AG09319 (cell line): ENCODE measurements at places on chromosomes 5 and 9.

GRCh38 chr9:91660521-91660920 lies 236.9 kb upstream of the NFIL3 start:
- DNase-seq = no peak

GRCh38 chr5:165497707-165498106 lies 1992.3 kb downstream of the MAT2B start:
- no peak for DNase-seq

- no peak for DNase-seq
Measured at GRCh38 chr9:14277244-14277643, 36.7 kb downstream of the NFIB start.

DNA sequence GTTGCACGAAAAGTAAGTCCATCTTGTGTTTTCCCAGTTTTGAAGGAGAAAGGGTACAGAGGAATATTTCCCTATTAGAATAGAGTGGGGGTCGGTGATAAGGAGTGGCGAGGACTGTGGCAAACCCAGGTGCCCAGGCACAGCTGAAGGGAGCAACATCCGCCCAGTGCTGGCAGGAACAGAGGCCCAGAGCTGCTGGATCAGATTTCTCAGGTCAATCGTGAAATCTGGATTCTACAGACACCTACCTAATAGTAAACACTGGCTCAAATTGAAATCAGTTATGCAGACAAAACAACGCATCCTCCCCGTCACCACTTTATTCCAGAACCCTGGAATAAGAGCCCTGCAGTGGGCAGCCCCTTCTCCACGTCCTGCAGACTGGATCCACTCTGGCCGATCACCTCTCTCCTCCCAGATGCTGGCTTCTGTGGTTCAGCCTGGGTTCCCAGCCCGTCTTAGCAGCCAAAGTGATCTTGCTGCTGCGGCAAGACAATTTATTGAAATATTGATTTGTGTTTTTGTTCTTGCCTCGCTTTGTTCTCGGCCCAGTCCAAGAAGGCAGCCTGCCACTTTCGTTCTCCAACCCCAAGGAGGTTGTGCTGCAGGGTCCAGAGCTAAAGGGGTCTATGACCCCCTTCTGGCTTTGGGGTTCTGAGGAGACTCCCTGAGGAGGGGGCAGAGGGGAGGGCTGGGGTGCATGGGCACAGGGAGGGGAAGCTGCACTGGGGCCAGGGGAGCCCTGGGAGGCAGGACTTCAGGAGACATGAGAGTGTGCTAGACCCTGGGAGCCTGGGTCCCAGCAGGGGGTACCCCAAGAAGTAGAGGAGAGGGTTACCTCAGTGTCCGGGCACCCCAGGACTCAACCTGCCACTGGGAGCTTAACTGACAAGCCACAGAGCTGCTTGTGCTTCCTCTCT lies 103.3 kb downstream of the ZNF354C start:
- DNase-seq = no peak

GRCh38 chr5:99587983-99588382 lies 659.2 kb upstream of the CHD1 start:
- DNase-seq = no peak

DNA sequence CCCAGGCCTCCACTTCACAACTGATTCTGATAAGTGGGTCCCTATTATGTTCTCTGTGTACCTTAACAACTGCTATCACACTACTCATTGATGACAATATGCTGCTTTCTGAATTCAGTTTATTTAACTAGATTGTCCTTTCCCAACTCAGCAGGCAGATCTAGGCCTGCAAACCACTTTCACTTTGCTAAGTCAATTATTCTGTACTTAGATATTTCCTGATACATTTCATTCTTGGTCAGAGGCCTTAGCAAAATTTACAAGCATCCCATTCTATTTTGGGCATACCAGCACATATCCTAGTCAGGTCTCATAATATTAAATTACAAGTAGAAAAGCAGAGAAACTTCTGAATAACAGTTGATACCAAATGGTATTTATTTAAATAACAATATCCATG lies 235.7 kb upstream of the HAPLN1 start:
- DNase-seq = no peak

DNA sequence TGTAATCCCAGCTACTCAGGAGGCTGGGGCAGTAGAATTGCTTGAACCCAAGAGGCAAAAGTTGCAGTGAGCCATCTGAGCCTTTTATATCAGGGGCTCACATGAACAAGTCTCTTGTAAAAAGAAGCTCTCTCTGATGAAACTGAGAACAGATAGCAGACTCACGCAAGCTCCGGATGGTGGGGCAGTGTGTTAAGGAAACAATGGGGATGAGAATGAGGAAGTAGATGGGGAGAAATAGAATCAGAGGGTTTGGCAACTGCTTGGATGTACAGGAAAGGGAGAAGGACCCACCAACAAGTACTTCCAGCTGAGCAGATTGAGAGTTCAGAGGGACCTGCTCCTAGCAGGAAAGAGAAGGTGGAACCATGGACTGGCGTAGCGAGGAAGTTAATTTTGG lies 18.6 kb downstream of the TMEM252 start:
- DNase-seq = no peak

DNA sequence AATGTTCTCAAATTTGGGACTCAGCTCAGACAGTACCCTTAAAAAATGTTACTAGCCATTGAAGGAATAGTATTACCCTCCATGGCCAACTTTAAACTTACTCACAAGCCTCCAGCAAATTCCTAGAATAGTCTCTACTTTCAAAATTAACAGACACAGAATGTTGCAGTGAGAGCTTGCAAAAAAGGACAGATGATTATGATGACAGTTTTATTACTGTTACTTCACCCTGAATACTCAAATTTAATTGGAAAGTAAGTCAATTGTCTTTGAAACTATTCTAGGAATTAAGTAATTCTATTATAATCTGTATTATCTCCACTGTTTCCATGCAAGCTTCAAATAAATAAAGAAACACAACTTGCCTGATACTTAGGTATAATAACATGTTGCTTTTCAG lies 288.3 kb downstream of the SLF1 start:
- DNase-seq = no peak
